ENCODE measurements at places on chromosomes 1 and 21.

GRCh38 chr1:97608272-97608671 is 312.6 kb downstream of the DPYD start:
- H3K4me1 ChIP-seq, result no peaks in the 10 kb centered on the region
- no peak overlapping the region for H3K4me3 ChIP-seq
- DNase-seq, result no peak

GRCh38 chr1:77739235-77739634 is 20.4 kb downstream of the USP33 start:
- no peak for DNase-seq
- peaks cover 5% of the 10 kb centered on the region for H3K36me3 ChIP-seq
- H3K27ac ChIP-seq, result no peak overlapping the region
- H3K4me3 ChIP-seq, result no peak overlapping the region

DNA sequence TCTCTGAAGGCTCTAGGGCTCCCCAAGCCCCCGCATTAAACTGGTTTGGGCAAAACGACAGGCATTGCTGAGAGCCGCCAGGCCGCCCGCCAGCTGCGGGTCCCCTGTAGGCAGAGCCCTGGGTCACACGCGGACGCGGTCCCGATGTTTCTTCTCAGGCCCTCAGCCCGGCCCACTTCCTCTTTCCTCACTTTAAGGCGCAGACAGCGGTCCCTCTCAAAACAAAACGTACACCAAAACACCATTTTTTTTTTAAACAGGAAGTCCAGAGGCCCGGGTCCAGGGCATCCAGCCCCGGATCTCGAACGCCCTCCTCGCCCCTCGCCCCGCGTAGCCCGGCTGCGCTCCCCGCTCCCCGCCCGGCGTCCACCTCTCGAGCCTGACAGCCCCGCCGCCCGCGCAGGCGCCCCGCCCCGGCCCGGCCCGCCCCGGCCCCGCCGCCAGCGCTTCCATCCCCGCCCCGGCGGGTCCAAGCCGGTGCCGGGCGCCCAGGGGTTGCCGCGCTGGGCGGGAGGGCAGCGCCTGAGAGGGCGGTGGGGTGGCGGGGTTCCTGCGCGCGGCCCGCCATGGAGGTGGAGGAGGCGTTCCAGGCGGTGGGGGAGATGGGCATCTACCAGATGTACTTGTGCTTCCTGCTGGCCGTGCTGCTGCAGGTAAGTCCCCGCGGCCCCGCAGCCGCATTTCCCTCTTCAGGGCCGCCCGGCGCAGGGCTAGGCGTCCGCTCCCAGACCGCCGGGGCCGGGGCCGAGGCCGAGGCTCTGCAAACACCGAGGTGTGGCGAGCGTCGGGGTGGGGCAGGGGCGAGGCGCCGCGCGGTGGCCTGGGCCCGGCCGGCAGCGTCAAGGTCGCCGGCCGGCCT is at the start of gene SLC22A15:
SLC22A15 (plus strand) TSS at position 452 of the 859 bp plus-strand sequence; CDS start at position 567, 115 bp downstream.
- H3K36me3 ChIP-seq, result no peaks in the 10 kb centered on the region
- H3K4me1 ChIP-seq, result no peaks in the 10 kb centered on the region
- H3K27me3 ChIP-seq, result no peaks in the 10 kb centered on the region
- peak within 1 kb of the TSS; percentile 56 for H3K27ac ChIP-seq

DNA sequence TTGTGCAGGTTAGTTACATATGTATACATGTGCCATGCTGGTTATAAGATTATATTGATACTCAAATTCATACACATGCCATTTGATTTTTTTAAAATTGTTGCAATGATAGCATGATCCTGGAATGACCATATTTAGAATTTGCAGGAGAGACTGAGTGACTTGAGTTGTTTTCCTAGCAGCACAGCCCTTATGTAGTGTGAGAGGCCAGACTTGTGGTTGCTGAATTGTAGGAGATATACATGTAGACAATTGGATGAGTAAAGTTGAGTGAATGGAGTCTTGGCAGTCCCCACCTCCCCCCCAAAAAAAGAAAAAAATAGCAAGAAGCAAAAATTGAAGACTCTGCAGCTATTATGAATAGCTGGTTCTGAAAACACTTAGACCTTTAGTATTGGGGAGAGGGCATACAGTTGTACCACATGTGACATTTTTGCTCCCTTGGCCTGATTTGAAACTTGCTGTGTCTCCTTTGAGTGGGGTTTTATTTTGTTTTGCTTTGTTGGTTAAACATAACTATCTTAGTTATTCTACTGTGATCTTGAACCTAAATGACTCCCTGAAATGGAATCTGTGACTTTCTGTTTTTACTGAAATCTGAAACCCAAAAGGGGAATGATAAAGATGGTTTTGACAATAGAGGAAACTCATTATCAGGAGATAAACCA is 280.3 kb downstream of the HMCN1 start:
- H3K27me3 ChIP-seq, result no peaks in the 10 kb centered on the region
- DNase-seq, result no peak
- H3K36me3 ChIP-seq, result no peaks in the 10 kb centered on the region
- no peaks in the 10 kb centered on the region for H3K4me1 ChIP-seq
- H3K4me3 ChIP-seq, result no peak overlapping the region
- no peak overlapping the region for H3K27ac ChIP-seq

DNA sequence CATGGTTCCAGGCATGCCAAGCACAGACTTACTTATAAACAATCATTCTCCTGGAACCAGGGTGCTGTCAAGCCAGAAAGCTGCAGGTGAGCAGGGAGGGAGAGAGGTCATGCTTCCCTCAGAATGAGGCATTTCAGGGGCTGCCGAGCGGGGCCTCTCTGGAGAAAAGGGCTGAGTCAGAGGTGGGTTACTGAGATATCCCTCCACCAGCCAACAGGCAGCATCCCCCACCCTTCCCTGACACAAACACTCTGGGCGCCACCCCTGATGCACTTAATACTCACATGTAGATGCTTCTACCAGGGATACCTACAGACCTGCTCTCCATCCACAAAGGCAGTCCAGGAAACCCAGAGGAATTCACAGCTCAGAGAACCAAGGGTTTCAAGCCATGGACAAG is 13.1 kb downstream of the STK40 start:
- H3K27ac ChIP-seq, result no peak overlapping the region
- H3K4me1 ChIP-seq, result peaks cover 18% of the 10 kb centered on the region
- no peak for DNase-seq
- H3K27me3 ChIP-seq, result no peaks in the 10 kb centered on the region

DNA sequence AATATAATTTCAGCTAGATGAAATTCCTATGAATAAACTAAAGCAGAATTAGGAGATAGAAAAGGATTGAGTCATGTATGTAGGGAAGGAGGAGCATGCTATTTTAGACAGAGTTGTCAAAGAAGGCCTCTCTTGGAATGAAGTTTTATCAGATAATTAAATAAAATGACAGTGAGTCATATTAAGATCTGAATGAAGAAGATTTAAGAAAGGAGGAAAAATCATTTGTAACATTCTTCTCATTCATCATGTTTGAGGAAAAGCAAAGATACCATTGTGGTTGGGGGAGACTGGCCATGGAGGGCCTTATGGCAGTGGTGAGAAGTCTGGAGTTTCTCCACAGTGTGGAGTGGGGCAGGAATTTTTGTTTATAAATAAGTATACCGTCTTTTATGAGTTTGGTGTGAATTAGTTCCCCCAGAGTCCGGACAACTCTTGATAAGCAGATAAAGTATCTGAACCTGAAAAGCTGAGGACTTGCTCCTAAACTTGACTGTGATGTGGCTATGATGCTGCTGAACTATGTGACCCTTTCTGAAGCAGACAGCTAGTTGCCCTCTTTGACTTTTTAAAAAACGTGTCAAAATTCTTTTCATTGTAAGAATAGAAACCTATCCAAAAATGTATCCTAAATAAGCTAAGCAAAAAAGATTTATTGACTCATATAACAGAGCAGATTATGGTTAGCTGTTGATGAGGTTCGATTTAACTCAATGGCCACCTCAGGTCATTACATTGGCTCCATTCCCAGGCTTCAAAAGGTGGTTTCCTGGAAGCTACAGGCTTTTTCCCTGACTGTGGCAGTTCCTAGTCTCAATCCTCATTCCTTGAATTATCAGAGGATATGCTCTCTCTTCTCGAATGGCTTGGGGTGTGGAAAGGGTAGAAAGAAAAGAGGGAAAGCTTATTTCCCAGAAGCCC is 90.8 kb downstream of the LHX9 start:
- no peaks in the 10 kb centered on the region for H3K36me3 ChIP-seq
- no peaks in the 10 kb centered on the region for H3K27me3 ChIP-seq
- H3K4me3 ChIP-seq, result no peak overlapping the region

GRCh38 chr1:35454616-35455015 is 102.6 kb downstream of the KIAA0319L start:
- H3K36me3 ChIP-seq, result peaks cover 7% of the 10 kb centered on the region
- H3K4me3 ChIP-seq, result no peak overlapping the region
- H3K27me3 ChIP-seq, result no peaks in the 10 kb centered on the region
- no peak for DNase-seq

DNA sequence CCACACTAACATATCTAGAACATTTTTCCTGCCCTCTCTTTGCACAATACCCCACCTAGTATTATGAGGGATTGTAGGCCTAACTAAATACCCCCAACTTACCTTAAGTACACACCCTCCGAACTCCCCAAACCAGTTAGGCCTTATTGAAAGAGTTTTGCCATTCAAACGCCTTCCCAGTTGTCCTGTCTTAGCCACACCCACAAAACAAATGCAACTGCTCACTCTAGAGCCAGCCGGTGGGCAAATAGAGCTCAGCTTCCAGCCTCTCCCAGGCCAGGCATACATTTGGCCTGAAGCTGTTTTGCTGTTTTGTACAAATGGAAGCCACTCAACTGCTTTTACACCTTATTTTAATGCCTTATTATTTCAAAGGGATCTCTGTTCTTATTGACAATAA is 224.2 kb upstream of the RUNX1 start:
- H3K4me3 ChIP-seq, result no peak overlapping the region
- H3K27me3 ChIP-seq, result no peaks in the 10 kb centered on the region
- no peaks in the 10 kb centered on the region for H3K4me1 ChIP-seq
- no peak overlapping the region for H3K27ac ChIP-seq

GRCh38 chr1:111222308-111223125 is 5.0 kb upstream of the CHI3L2 start:
- DNase-seq, result peak; percentile 94
- H3K4me1 ChIP-seq, result no peaks in the 10 kb centered on the region
- no peaks in the 10 kb centered on the region for H3K36me3 ChIP-seq
- H3K4me3 ChIP-seq, result no peak overlapping the region
- H3K27me3 ChIP-seq, result no peaks in the 10 kb centered on the region

GRCh38 chr1:33349081-33349759 is 28.3 kb upstream of the A3GALT2 start:
- no peak overlapping the region for H3K27ac ChIP-seq
- H3K4me3 ChIP-seq, result peak overlapping the region; percentile 74
- H3K4me1 ChIP-seq, result peaks cover 25% of the 10 kb centered on the region
- H3K36me3 ChIP-seq, result no peaks in the 10 kb centered on the region
- no peak for DNase-seq

Data from H1 (cell line).